Liver (tissue), 10 donors: ENCODE measurements at places on chromosomes 11 and 22. TPM values are rescaled to one million over a fixed set of nuclear protein-coding genes. Genes with fewer than 3 reads are reported as not detected.
A peak's percentile ranks its signal among the peaks of the same experiment; 100 is the strongest.

The OR2AG2 gene
- not detected for total RNA-seq

The FOLR2 gene
- total RNA-seq = 23.6 TPM

The MMP7 gene
- not detected for total RNA-seq

The OR52H1 gene
- 0.14 TPM for total RNA-seq

The CBL gene
- 5.3 TPM for total RNA-seq

The CDC42BPG gene
- total RNA-seq = 1.2 TPM

The CBLIF gene
- total RNA-seq = not detected

The NEFH gene
- 1.6 TPM for total RNA-seq

The CHRNA10 gene
- 1.7 TPM for total RNA-seq

The LAMTOR1 gene
- 30.5 TPM for total RNA-seq

- no peaks in the 10 kb centered on the region for H3K27me3 ChIP-seq
- no peak overlapping the region for H3K27ac ChIP-seq
Measured at GRCh38 chr11:88522624-88523385, 185.3 kb upstream of the CTSC start.

DNA sequence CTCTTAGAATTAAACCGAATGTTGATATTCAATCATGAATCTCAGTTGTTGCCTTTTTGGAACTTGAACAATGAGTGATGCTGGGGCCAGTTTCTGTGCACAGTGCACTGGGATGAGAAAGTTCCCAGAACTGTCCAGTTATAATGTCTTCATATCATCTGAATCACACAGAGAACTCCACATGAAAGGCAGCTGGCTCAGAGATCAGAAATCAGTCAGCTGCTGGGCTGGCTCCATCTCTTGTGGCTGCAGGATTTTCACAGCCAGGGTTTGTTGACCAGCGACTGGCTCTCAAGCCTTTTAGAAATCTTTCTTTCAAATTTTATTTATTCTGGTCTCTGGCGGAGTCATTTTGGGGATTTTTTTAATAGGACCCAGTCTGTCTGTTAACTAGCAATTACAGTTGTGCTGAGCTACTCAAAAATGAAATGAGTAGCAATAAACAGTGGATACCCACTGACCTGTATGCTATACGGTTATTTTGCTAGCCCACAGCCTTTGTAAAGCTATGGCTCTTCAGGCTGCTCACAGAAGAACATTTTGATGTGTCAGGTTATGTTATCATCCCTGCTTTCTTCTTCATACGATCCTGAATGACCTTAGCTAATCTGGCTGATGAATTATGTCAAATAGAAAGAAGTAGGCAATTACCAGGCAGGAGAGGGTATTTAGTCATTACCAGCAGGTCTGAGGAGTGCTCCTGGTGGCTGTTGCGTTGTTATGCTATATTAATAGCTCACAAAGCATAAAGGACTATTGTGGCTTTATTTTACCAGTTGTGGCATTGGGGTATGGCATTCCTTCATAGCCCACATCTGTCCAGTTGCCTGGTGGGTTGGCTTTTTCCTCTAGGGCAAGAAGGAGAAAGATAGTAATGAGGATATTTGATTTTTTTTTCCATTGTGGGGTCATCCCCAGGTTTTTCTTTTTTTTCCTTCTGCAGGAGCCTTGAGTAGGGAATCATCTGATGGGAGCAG lies 3.6 kb downstream of the FAT3 start:
- no peak overlapping the region for H3K4me3 ChIP-seq
- no peak for DNase-seq
- H3K36me3 ChIP-seq = no peaks in the 10 kb centered on the region
- no peak overlapping the region for H3K27ac ChIP-seq
- peaks cover 7% of the 10 kb centered on the region for H3K27me3 ChIP-seq
- H3K4me1 ChIP-seq = peaks cover 14% of the 10 kb centered on the region

- H3K27ac ChIP-seq = no peak overlapping the region
- no peaks in the 10 kb centered on the region for H3K36me3 ChIP-seq
- no peaks in the 10 kb centered on the region for H3K4me1 ChIP-seq
- DNase-seq = no peak
- H3K27me3 ChIP-seq = no peaks in the 10 kb centered on the region
- no peak overlapping the region for H3K4me3 ChIP-seq
Measured at GRCh38 chr11:121777056-121777455, 324.3 kb upstream of the SORL1-AS1 start.

- H3K4me3 ChIP-seq = no peak overlapping the region
- DNase-seq = peak; percentile 35
- H3K27ac ChIP-seq = peak overlapping the region; percentile 10
- H3K27me3 ChIP-seq = no peaks in the 10 kb centered on the region
- H3K36me3 ChIP-seq = no peaks in the 10 kb centered on the region
- H3K4me1 ChIP-seq = peaks cover 8% of the 10 kb centered on the region
Measured at GRCh38 chr11:19595840-19596751, 116.5 kb upstream of the NAV2 start.

DNA sequence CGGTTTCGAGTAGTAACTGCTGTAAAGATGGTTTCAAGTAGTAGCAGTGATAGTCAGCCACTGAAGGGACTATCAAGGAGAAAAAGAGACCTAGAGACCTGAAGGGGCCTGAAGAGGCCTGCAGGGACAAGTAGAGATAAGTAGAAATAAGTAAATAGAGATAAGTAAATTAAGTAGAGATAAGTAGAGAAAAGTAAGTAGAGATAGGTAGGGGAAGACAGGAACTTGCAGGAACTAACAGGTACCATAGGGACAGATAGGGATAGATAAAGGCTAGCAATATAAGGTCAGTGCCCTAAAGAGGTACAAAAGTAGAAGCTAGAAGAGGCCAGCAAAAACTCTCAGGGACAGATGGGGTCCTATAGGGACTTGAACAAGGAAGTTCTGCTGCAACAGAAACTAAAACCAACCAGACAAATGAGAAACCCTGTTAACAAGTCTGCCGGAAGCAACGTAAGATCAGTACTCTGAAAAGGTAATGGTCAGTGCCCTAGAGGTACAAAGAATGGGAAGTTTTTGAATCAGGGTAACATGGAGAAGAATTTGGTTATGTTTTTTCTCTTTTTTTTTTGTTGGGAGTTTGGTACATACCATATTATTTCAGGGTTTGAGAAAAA lies 9.6 kb upstream of the SC5D start:
- H3K4me3 ChIP-seq = no peak overlapping the region
- no peaks in the 10 kb centered on the region for H3K36me3 ChIP-seq
- no peak overlapping the region for H3K27ac ChIP-seq
- no peak for DNase-seq

DNA sequence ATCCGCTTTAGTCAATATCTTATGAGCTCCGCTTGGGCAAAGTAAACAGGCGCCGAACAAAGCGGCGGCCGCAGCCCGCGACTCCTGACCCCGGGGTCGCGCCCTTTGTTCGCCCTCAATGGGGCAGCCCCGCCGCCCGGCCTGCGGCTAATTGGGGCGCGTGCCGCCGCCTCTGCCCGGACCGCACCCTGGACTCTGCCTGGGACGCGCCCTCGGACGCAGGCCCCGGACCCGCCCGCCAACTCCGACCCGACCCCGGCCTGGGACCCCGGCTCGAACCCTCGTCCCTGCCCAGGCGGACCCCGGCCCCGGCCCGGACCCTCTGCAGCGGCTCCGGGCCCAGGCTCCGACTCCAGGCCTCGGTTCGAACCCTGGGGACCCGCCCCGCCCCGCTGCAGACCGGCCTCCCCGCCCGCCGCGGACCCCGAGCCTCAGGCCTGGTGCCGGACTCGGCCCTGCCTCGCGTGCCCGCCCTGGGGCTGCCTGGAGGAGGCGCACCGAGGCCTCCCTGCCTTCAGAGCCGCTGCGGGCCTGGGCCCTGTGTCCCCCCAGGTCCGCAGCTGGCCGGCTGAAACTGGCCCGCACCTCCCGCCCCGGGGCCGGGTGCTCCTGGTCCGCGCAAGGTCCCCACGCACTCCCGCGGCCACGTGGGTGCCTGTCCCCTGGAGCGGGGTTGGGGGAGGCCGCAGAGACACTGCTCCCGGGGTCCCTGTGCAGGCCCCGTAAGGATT lies 84.7 kb upstream of the WNT7B start:
- peak overlapping the region; percentile 39 for H3K27ac ChIP-seq
- no peak for DNase-seq
- H3K4me1 ChIP-seq = peaks cover 18% of the 10 kb centered on the region
- peak overlapping the region; percentile 16 for H3K4me3 ChIP-seq
- H3K36me3 ChIP-seq = no peaks in the 10 kb centered on the region

GRCh38 chr22:42984814-42985530 lies 30.0 kb downstream of the PACSIN2 start:
- no peak overlapping the region for H3K4me3 ChIP-seq
- H3K4me1 ChIP-seq = no peaks in the 10 kb centered on the region
- H3K27ac ChIP-seq = no peak overlapping the region
- H3K27me3 ChIP-seq = no peaks in the 10 kb centered on the region

GRCh38 chr22:17489101-17489500 lies 74.2 kb upstream of the SLC25A18 start:
- H3K4me3 ChIP-seq = no peak overlapping the region
- H3K27ac ChIP-seq = no peak overlapping the region
- H3K4me1 ChIP-seq = no peaks in the 10 kb centered on the region
- H3K36me3 ChIP-seq = no peaks in the 10 kb centered on the region

DNA sequence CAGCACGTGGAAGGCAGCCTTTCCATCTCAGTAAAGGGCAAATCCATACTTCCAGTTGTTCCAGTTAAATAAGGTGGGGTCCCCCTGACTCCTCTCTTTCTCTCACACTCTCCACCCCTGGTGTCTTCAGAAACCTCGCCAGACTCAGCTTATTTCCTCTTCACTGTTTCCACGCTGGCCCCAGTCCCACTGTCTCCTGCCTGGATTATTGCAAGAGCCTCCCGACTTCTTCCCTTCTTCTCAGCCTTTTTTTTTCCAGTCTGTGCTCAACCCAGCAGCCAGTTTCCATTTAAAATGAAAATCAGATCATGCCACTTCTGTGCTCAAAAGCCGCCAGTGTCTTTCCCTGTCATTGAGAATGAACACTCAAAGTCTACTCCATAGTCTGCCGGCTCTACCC lies 131.4 kb downstream of the PKNOX2 start:
- DNase-seq = no peak
- no peak overlapping the region for H3K4me3 ChIP-seq
- H3K36me3 ChIP-seq = no peaks in the 10 kb centered on the region
- no peak overlapping the region for H3K27ac ChIP-seq
- H3K4me1 ChIP-seq = no peaks in the 10 kb centered on the region

GRCh38 chr11:58471892-58472291 lies 29.9 kb upstream of the OR5B12 start:
- H3K4me1 ChIP-seq = no peaks in the 10 kb centered on the region
- no peak for DNase-seq
- H3K27me3 ChIP-seq = no peaks in the 10 kb centered on the region
- no peak overlapping the region for H3K27ac ChIP-seq
- no peak overlapping the region for H3K4me3 ChIP-seq
- H3K36me3 ChIP-seq = no peaks in the 10 kb centered on the region

- peaks cover 5% of the 10 kb centered on the region for H3K36me3 ChIP-seq
- no peak overlapping the region for H3K27ac ChIP-seq
- no peak overlapping the region for H3K4me3 ChIP-seq
- no peak for DNase-seq
- H3K4me1 ChIP-seq = no peaks in the 10 kb centered on the region
Measured at GRCh38 chr11:115238791-115239190, 265.4 kb downstream of the CADM1 start.
